Activated CD4-positive, alpha-beta T cell treated with anti-CD3 and anti-CD28 coated beads, Interleukin-2, amount 10 ng/mL, durations not matched to agents 7 days and 5 days (primary cell): ENCODE measurements at places on chromosomes 11 and 22. TPM values are rescaled to one million over a fixed set of nuclear protein-coding genes. Genes with fewer than 3 reads are reported as not detected.

Gene SHANK3
- 0.04 TPM for total RNA-seq

Gene SAAL1
- total RNA-seq: 26.6 TPM

Gene UCP3
- total RNA-seq: 2.5 TPM

- H3K36me3 ChIP-seq: no peaks in the 10 kb centered on the region
- H3K27ac ChIP-seq: no peak overlapping the region
- H3K27me3 ChIP-seq: peaks cover 2% of the 10 kb centered on the region
- H3K4me1 ChIP-seq: no peaks in the 10 kb centered on the region
- DNase-seq: no peak
These were observed 3.8 kb upstream of the MUC2 start for GRCh38 chr11:1070594-1071462.

GRCh38 chr11:10727146-10727851 lies 23.7 kb upstream of the CTR9 start:
- H3K4me3 ChIP-seq: no peak overlapping the region
- no peak for DNase-seq
- H3K36me3 ChIP-seq: peaks cover 2% of the 10 kb centered on the region

GRCh38 chr22:49576241-49577141 lies 251.2 kb downstream of the BRD1 start:
- no peaks in the 10 kb centered on the region for H3K36me3 ChIP-seq
- no peaks in the 10 kb centered on the region for H3K4me1 ChIP-seq
- H3K4me3 ChIP-seq: no peak overlapping the region
- H3K27me3 ChIP-seq: no peaks in the 10 kb centered on the region
- H3K27ac ChIP-seq: no peak overlapping the region
- DNase-seq: no peak

Gene RBX1
- 71.5 TPM for total RNA-seq

Gene ANO5
- total RNA-seq: 0.12 TPM

GRCh38 chr11:94876645-94877442 lies 96.5 kb downstream of the CWC15 start:
- H3K4me3 ChIP-seq: no peak overlapping the region
- peak; percentile 49 for DNase-seq

DNA sequence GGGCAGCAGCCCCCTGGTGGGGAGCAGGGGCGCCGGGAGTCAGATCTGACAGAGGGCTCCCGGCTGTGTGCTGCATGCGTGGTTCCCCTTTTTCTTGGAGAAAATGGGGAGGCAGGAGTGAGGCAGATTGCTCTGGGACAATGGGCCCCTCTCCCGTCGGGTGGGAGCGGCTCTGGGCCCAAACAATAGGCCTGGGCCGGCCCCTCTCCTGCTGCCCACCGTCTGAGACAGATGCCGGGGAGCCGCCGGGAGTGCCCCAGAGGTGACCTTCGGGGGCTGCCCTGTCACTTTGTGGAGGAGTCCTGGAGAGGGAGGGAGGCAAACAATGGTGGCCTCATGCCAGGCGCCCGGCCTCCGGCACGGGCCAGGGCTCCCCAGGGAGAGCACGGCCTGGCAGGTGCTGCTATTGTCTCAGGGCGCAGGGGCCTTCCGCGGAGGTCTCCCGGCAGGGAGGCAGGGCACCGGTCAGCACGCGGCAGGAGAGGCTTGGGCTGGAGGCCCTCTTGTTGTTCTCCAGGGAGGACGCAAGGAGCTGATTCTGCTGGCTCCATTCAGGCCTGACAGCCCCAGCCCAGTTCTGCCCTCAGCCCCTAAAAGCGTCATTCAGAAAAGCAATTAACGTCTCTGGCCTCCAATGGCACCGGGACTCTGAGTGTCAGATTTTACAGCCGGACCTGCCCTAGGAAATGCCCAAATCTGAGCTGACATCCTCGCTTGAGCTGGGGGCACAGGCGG lies 44.8 kb downstream of the SMIM38 start:
- no peaks in the 10 kb centered on the region for H3K27me3 ChIP-seq
- no peak overlapping the region for H3K27ac ChIP-seq
- no peak overlapping the region for H3K4me3 ChIP-seq
- H3K36me3 ChIP-seq: no peaks in the 10 kb centered on the region

GRCh38 chr22:47029244-47030074 lies 267.0 kb downstream of the TBC1D22A start:
- H3K27ac ChIP-seq: no peak overlapping the region
- no peak for DNase-seq
- H3K4me1 ChIP-seq: no peaks in the 10 kb centered on the region
- H3K36me3 ChIP-seq: no peaks in the 10 kb centered on the region

Gene PKDREJ
- total RNA-seq: not detected

DNA sequence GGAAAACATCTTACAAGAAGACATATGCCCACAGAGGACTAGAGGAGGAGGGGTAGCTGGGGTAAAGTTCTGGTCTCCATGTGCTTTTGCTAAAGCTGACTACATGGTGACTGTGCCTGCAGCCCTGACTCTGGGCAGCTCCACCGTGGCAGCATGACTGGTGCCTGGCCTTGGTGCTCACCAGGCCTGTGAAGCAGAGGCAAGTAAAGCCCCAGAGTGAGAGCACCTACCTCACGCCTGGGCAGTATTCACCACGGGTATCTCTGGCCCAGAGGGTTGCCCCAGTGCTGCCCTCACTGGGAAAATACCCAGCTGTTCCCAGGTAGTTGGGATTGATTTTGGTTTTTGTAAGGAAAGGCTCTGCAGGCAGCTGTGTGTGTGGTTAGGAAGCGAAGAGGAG lies 78.3 kb downstream of the CTTN start:
- no peaks in the 10 kb centered on the region for H3K27me3 ChIP-seq
- H3K4me1 ChIP-seq: no peaks in the 10 kb centered on the region
- DNase-seq: no peak
- no peaks in the 10 kb centered on the region for H3K36me3 ChIP-seq
- no peak overlapping the region for H3K4me3 ChIP-seq

Gene TPCN2
- total RNA-seq: 22.1 TPM

GRCh38 chr11:12410006-12410728 lies 32.8 kb downstream of the PARVA start:
- no peak overlapping the region for H3K27ac ChIP-seq
- peaks cover 4% of the 10 kb centered on the region for H3K27me3 ChIP-seq
- no peak for DNase-seq
- no peaks in the 10 kb centered on the region for H3K4me1 ChIP-seq
- H3K4me3 ChIP-seq: no peak overlapping the region
- no peaks in the 10 kb centered on the region for H3K36me3 ChIP-seq

Gene RAB38
- total RNA-seq: 1.9 TPM

GRCh38 chr11:64378335-64378880 lies 19.4 kb downstream of the RPS6KA4 start:
- DNase-seq: no peak
- H3K27me3 ChIP-seq: no peaks in the 10 kb centered on the region
- H3K27ac ChIP-seq: no peak overlapping the region
- H3K4me1 ChIP-seq: no peaks in the 10 kb centered on the region
- no peaks in the 10 kb centered on the region for H3K36me3 ChIP-seq

DNA sequence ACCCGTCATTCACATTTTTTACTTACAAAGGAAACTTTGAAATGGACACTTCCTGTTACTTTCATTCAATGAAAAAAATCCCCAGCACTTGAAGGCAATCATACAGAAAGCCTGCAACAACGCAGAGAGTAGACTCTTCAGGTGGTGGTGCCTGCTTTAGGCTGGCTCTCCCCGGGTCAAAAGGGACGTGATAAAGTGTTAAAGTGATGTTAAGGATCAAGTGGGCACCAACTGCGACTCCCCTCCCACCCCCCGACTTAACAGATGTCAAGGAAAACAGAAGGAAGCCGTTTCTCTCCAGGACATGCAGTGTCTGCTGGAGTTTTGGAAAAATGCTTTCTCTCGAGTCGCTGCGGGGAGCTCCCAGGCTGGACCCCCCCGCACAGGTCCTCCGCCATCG lies 414 bp upstream of the PNPLA3 start:
- peak overlapping the region; percentile 63 for H3K27ac ChIP-seq
- no peaks in the 10 kb centered on the region for H3K36me3 ChIP-seq
- H3K27me3 ChIP-seq: peaks cover 23% of the 10 kb centered on the region
- DNase-seq: no peak
- peak overlapping the region; percentile 69 for H3K4me3 ChIP-seq

Gene KCNQ1OT1
- 0.22 TPM for total RNA-seq

DNA sequence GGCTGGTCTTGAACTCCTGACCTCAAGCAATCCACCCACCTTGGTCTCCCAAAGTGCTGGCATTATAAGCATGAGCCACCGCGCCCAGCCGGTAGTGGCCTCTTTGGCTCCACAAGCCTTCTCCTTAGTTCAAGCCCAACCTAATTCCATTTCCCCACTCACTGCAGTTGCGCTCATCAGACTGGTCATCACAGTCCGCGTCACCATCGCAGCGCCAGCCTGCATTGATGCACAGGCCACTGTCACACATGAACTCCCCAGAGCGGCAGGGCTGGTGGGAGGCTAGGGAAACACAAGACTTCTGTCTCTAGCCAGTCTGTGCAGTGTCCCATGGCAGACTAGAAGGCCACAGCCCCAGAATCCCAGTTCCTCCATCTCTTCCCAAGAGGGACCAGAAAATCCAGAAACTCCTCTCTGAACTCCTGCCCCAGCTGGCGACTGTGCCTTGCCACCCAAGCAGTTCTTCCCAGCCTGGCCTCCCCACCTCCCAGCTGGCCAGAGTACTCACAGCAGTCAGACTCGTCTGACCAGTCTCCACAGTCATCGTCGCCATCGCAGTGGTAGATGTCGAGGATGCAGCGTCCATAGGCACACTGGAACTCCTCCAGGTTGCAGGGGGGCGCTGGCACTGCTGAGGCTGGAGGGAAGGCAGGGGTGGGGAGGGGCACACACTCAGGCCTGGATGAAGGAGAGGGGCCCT lies 19.8 kb downstream of the LRP4 start:
- no peak for DNase-seq
- no peak overlapping the region for H3K4me3 ChIP-seq
- no peaks in the 10 kb centered on the region for H3K27me3 ChIP-seq
- H3K36me3 ChIP-seq: no peaks in the 10 kb centered on the region

Gene GLYATL2
- not detected for total RNA-seq

DNA sequence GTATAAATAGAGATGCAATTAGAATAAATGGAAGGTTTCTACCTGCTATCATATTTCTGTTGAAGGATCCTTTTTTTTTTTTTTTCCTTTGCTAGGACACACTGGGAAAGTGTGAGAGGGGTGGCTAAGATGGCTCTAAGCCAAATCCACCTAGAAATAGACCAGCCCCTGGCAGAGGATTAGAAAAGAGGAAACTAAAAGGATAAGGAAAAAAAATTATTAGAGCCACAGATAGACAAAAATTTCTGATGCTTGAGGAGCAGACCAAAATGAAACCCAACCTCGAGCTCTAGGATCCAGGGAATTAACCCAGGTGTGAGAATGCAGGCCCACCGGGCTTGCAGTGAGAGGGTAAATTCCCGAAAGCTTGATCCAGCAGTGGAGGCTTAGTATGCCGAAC lies 262.3 kb downstream of the CADM1 start:
- no peak overlapping the region for H3K4me3 ChIP-seq
- no peaks in the 10 kb centered on the region for H3K4me1 ChIP-seq
- no peaks in the 10 kb centered on the region for H3K36me3 ChIP-seq
- H3K27me3 ChIP-seq: no peaks in the 10 kb centered on the region

Gene KDM4D
- total RNA-seq: 0.84 TPM

Gene OR51B2
- total RNA-seq: not detected

DNA sequence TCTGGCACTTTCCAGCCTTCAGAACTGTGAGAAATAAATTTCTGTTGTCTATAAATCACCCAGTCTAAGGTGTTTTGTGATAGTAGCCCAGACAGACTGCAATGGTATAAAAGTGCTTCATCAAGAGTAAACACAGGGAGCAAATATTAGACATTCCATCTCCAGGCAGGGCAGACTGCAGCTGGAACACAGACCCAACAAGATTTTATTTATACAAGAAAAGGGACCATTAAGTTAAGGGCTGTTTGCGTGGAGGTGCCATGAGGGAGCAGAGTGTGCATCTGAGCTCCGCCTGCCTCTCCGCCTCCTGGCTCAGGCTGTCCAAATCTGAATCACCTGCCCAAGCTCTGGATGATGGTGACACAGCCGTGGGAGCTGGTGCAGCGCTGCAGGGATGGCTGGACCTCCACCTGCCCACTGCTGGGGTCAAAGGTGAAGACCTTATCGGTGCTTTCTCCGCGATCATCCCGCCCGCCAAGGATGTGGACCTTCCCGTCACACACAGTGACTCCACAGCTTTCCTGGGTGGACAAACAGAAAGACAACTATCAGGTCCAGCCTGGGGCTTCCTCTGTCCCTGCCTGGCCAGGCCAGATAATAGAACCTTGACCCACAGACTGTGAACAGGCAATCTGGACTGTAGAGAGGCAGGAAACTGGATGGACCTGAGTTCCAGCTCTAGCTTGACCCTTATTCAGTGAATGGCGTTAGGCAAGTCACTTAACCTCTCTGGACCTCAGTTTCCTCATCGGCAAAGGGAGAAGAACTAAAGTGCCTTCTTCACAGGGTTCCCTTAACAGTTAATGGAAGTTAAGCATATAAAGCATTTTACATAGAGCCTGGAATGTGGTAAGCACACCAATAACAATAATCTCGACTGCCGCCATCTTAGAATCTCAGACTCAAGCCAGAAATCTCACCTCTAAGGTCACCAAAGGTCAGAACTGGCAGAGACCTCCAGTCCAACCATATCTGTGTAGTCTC lies 10.5 kb downstream of the KLHL35 start:
- no peaks in the 10 kb centered on the region for H3K4me1 ChIP-seq
- H3K4me3 ChIP-seq: no peak overlapping the region
- H3K27ac ChIP-seq: no peak overlapping the region
- no peaks in the 10 kb centered on the region for H3K36me3 ChIP-seq

- DNase-seq: peak; percentile 68
- peaks cover 47% of the 10 kb centered on the region for H3K36me3 ChIP-seq
- H3K27me3 ChIP-seq: no peaks in the 10 kb centered on the region
These were observed 1.2 kb downstream of the CYTH4 start for GRCh38 chr22:37283393-37283937.

- no peak overlapping the region for H3K4me3 ChIP-seq
- peaks cover 4% of the 10 kb centered on the region for H3K27me3 ChIP-seq
- H3K4me1 ChIP-seq: no peaks in the 10 kb centered on the region
- no peaks in the 10 kb centered on the region for H3K36me3 ChIP-seq
- no peak overlapping the region for H3K27ac ChIP-seq
These were observed 421.5 kb downstream of the BRD1 start for GRCh38 chr22:49406047-49406650.
